ACHN (cell line): ENCODE measurements at places on chromosomes 7 and 10.

DNA sequence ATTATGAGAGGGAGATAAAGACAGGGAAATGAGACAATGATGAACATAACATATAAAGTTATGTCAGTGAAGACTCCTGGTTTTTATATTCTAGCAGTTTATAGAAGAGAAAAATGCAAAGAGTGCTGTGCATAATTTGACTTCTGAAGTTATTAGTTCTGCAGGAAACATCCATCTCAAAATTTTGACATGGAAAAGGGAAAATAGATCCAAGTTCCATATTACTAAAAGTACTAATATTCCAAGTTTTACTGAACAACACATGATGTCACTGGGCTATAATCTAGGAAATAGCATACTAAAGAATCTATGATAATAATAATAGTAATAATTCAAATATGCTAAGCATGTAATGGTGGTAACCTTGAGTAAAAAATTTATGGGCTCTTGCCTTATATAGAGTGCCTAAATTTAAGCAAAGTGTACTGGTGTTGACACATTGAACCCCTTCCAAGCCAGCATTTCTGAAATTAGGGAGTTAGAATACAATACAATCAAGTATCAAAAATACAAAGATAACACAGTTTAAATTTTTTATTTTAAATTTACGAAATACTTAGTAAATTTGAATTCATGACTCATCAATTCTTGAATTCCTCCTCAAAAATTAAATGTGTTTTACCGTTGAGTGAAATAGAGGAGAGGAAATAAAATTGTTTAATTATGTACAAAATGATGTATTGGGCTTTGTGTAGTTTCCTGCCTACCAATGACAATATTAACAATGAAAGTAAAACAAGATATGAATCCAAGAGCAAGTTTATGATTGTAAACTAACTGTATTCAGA lies 102.8 kb upstream of the KCND2 start:
- no peak for DNase-seq

DNA sequence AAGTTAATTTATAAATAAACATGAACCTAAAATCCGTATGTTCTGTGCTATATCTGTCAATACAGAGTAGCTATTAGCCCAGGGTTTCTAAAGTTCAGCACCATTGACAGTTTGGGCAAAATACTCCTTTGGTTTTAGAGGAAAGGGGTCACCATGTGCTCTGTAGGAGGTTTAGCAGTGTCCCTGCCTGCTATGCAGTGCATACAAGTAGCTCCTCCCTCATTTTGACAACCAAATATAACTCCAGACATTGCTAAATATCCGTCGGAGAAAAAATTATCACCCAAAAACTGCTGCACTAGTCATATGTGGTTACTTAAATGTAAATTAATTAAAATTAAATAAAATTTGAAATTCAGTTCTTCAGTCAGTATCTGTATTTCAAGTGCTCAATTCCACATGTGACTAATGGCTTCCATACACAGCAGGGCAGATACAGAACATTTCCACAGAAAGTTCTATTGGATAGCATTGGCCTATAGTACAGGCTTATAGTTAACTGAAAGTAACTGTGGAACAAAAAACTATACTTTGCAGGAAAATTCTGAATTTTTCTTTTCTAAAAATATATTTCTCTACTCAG lies 6.4 kb downstream of the UPF2 start:
- DNase-seq: no peak

DNA sequence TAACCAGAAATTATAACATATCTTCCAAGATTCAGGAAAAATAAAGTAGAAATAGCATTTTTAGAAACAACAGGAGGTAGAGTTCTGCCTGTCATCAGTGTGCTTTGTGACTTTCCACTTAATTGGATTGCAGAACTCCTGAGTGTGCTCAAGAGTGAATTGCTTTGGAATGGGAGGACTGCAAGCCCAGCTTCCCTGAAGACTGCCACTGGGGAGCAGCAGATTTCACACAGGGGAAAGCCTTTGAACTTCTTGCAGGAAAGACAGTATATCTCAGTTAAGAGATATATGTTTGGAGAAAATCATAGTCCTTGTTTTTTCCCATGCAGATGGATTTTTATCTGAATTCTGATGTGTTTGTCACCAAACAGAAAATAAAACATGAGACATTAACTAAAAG lies 124.5 kb downstream of the TMEM168 start:
- DNase-seq: peak; percentile 36

DNA sequence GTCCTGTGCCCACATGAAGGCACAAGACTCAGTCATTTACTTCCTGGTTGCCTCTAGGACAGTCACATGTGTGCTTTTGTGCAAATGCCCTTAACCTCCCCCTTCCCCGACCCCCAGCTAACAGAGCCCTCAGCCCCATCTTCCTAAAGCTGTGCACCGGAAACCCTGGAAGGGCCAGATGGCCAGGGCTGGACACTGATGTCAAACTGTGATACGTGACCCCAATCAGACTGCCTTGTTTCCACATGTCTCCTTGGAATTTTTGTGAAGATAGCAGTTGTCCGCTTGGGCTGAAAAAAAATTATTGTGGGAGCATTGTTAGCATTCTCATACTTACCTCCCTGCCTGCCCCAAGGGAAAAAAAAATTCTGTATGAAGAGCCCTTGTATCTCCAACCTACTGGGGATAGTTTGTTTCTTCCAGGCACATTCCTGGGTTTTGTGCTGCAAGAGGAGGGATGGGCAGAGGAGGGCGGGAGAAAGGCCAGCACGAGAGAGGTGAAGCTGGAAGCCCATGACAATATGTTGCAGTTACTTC lies 17.0 kb upstream of the ADAM12 start:
- DNase-seq: no peak

- no peak for DNase-seq
These were observed 21.5 kb upstream of the COMMD3 start for GRCh38 chr10:22294694-22295093.

DNA sequence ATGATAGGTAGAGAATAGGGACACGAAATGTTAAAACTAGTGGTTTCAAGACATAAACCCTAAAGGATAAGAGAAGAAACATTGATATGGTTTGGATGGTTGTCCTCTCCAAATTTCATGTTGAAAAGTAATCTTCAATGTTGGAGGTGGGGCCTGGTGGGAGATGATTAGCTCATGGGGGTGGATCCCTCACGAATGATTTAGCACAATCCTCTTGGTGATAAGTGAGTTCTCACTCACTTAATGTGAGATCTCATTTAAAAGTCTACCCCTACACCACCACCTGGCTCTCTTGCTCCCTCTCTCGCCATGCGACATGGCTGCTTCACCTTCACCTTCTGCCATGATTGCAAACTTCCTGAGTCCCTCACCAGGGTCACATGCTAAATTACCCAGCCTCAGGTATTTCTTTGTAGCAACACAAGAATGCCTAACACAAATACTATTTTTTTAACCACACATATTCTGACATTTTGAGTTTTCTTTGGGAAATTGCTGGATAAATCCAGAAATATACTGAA lies 242.4 kb upstream of the PHF14 start:
- DNase-seq: no peak

DNA sequence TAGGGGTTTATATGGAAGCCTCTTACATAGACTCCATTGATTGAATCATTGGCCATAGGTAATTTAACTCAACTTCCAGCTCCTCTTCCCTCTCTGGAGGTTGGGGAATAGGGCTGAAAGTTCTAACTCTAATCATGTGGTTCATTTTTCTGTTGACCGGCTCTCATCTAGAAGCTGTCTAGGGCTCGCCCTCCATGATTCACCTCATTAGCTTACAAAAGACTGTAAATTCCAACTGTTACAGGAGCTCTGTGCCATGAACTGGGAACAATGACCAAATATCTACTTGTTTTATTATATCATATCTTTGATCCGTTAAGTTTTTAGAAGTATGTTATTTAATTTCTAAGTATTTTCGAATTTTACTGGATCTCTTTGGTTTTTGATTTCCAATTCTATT lies 263.0 kb downstream of the TCF7L2 start:
- no peak for DNase-seq

- DNase-seq: no peak
These were observed 170.4 kb upstream of the C7orf33 start for GRCh38 chr7:148419856-148420832.

DNA sequence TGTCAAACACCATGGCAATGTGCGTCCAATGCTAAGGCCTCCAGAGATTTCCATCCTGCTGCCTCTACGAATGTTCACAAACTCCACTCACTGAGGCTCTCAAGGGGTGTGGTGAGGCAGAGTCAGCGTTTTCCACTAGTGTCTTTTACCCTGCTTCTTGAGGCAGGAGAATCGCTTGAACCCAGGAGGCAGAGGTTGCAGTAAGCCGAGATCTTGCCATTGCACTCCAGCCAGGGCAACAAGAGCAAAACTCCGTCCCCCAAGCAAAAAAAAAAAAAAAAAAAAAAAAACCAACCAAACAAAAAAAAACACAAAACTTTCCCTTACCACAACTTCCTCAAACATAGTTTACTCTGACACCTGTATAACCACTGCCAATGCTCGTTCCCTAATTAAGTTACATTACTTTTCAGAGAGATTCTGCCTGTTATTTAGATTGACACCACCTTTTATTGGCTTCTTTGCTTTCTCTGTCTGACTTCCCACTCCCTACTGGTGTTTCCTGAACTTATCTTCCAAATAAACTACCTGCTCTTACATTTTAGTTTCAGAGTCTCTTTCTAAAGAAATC lies 102.1 kb upstream of the ZNF746 start:
- DNase-seq: no peak

DNA sequence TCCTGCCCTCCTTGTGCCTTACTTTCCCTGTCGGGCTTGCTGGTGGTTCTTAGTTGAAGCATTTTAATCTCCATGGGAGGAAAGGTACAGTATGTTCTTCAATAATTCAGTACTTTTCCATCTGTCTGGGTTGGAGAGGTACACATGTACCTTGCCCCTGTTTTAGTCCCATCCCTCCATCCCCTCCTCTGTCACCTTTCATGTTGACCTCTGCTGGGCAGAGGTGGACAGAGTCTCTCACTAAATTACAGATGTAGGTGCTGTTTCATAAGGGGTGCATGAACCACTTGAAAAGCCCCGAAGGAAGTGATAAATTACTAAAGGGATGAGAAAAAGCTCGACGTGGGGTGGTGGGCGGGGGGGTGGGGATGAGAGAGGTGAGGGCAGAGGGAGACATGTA lies 5.4 kb downstream of the AGFG2 start:
- no peak for DNase-seq

DNA sequence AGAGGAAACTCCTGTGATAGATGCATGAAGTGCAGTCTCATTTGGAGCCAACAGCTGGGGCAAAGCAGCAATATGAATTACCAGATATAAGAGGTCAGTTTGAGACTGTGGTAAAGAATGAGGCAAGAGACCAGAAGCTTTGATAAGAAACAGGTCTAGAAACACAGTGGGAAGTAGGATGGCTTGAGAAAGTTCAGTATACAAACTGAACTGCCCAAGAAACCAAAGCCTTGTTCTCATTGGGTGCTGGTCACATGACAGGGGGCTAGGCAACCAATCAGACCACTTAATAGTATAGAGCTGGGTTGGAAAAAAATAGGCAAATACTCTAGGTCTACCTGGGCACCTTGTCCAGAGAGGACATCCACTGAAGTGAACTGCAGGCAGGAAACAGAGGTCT lies 46.2 kb upstream of the PLCE1 start:
- no peak for DNase-seq

DNA sequence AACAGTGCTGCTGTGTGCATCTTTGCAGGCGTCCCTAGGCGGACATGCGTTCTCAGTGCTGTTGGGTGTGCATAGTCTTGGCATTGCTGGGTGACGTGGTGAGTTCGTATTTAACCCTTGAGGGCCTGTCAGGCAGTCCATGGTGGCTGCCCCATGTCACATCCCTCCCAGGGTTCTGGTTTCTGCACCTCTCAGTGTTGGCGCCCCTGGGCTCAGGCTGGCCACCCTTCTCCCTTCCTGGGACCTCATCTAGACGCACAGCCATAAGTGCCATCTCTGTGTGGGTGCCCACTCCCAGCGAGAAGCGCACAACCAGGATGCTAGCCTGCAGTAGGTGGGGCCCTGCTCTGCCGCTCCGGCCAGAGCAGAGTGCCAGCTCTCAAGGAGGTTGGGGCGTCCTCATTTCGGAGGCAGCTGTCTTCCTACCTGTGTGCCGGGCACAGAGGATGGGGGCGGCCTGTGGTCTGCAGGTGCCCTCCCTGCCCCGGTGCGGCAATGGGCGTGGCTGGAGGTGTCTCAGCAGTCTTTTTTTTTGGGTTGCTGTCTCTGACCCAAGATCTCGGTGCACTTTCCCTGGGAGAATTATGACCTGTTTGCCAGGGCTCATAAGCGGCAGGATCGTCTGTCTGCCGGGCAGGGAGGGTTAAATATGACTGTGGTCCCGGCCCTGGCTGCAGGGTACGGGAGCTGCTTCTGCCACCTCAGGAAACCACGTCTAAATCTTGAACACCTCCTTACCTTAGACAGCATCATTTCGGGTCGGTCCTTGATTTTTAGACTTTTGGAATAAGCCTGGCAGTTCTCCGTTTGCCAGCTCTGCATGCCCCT lies 6.5 kb downstream of the INPP5A start:
- no peak for DNase-seq

GRCh38 chr7:110827287-110827855 lies 263.6 kb upstream of the LRRN3 start:
- no peak for DNase-seq

DNA sequence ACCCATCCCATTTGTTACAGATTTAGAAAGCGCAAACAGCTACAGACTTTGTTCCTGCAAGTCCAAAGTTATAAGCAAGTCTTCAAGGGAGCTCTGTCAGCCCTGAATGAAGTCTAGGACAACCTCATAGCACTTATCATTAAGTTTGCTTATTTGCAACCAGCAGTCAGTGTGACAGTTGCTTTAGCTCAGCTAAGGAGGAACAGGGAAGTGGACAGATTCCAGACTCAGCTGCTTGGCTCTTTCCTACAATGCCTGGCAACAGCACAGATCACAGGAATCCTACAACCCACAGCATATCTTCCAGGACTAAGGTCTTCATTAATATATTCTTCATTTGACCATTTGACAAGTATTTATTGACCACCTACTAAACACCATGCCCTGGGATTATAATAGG lies 17.4 kb upstream of the KIF5B start:
- DNase-seq: no peak

DNA sequence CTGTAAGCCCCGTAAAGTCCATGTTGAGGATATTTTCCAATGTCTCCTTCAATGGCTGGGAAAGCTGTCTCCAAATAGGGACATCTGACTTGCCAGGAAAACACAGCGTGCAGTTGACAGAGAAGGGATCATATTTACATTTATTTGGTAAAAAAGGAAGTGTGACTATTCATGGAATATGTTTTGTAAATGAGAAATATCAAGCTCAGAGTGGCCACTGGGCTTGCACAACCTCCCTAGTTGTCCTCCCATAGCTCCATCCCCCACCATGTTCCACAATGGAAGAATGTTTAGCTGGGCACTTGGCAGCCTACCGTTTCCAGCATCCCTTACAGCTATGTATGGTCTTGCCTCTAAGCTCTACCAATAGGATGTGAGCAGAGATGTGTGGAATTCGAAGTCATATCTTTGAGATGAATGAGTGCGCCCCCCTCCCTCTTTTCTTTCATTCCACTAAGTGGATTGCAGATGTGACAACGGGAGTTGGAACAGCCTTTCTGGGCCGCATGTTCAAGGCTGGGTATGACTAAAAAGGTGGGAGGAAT lies 306.6 kb upstream of the ZMIZ1 start:
- DNase-seq: no peak
